T-helper 2 cell treated with Interferon-gamma antibody and Interleukin-4, amounts not matched to agents 5 μg/mL and 100 μg/mL, for 36 hours (primary cell): ENCODE measurements at places on chromosomes 16 and 17.

DNA sequence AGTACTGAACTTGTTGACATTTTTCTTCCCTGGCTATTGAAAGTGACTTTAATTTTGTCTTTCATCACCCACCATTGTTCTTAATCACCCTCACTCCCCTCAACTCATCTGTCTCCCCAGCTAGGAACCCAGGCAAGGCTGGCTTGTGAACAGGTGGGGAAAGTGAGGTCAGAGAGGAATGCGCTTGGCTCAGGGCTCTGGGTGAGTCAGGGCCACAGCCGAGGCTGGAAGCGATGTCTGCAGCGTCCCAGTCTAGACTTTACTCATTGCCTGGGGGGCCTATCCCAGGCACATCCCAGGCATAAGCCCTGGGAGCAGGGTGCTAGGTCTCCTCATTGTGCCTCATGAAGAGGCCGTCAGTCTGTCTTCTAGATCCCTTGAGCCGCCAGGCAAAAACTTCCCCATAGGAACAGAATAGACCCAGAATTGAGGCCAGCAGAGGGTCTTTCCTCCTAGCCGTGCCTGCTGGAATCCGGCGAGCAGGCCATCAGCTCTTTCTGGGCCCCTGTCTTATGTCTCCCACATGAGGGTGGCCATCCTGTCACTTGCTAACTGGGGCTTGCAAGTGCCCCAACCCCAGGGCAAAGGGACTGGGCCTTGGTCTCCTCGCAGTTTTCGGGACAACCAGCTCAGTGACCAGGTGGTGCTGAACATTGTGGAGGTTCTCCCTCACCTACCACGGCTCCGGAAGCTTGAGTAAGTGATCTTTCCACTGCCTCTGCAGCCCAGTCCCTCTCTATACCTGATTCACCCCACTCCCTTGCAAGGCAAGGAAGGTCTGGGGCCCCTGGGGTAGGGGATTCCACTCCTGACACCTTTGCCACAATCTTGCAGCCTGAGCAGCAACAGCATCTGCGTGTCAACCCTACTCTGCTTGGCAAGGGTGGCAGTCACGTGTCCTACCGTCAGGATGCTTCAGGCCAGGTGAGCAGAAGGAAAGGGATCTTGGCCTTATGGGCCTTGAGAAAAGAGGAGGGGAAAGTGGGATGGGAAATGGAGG is 40.1 kb downstream of the NLRC5 start:
- peak overlapping the region; percentile 46 for H3K27ac ChIP-seq
- H3K4me1 ChIP-seq, result peaks cover 23% of the 10 kb centered on the region
- DNase-seq, result no peak
- H3K4me3 ChIP-seq, result no peak overlapping the region
- no peaks in the 10 kb centered on the region for H3K27me3 ChIP-seq

DNA sequence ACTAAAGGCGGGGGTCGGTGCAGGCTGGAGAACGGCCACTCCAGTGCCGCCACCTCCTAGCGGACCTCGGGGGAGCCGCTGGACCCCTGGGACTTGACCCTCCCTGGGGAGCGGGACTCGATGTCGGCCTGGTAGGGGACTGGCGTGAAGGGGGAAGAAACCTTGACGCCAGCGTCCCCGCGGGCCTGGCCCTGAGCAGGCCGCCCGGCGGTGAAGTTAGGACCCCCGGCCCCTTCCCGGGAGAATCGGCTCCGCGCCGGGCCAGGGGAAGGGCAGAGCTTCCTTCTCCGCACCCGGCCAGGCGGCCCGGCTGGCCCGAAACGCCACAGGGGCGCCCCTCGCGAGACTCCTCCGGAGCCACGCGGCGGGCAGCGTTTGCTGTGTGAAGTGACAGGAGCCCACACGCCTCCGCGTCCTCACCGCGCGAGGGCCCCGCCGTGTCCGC is 389 bp downstream of the DUS1L start:
- DNase-seq, result no peak
- peak overlapping the region; percentile 26 for H3K27ac ChIP-seq
- H3K4me1 ChIP-seq, result peaks cover 1% of the 10 kb centered on the region
- peak overlapping the region; percentile 69 for H3K4me3 ChIP-seq
- peaks cover 3% of the 10 kb centered on the region for H3K36me3 ChIP-seq
- H3K27me3 ChIP-seq, result no peaks in the 10 kb centered on the region

DNA sequence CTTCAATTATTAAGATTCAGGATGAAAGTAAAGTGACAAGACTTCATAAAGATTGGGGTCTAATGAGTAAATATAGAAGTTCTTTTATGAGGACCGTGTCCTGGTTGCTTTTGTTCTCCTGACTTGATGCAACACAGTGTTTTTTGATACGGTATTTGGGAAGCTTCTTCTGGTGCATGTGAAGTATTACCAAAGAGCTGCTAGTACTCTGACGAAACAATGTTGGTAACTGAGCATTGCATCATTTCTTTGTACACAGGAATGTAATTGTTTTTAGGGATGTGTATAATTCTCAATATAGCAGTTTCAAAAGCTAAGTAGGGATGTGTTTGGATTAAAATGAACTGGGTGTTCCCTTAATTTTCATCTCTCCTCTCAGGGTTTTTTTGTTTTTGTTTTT is 15.9 kb downstream of the KPNB1 start:
- DNase-seq, result no peak
- peak overlapping the region; percentile 60 for H3K27ac ChIP-seq
- peaks cover 79% of the 10 kb centered on the region for H3K36me3 ChIP-seq

DNA sequence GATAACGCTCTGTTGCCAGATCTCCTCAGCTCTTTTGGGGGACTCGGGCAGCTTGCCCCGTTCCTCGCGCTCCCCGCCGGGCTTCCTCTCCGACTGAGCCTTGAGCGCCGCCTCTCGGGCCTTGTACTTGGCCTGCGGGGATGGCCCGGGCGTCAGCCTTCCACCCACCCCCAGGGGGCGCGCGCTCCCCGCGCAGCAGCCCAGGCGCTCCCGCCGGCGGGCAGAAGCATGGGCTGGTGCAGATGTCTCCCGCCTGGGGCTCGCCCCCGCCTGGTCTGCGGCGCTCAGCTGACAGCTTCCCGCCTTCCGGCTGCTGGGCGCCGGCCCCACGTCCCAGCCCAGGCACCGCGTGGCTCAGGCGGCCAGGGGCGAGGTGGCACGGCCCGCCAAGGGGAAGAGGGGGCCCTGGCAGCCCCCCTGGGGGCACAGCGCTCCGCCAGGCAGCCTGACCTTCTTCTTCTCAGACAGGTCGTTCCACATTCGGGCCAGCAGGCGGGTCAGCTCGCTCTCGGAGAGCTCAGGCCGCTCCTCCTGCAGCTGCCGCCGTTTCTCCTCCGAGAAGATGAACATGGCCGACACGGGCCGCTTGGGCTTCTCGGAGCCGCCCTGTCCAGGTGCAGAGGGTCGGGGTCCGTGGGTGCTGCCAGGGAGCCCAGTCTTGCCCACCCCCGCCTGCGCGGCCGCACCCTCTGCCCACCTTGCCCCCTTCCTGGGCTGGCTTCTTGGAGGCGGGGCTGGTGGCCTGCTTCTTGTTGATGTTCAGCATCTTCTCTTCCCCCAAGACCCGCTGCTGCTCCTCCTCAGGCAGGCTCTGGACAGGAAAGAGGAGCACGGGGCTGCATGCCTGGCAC is 8.9 kb downstream of the UBTF start:
- peak; percentile 93 for DNase-seq
- no peaks in the 10 kb centered on the region for H3K27me3 ChIP-seq
- H3K4me3 ChIP-seq, result peak overlapping the region; percentile 75
- H3K36me3 ChIP-seq, result peaks cover 75% of the 10 kb centered on the region
- H3K27ac ChIP-seq, result peak overlapping the region; percentile 77
- peaks cover 23% of the 10 kb centered on the region for H3K4me1 ChIP-seq

GRCh38 chr17:10518271-10519037 is at the start of gene MYH1:
MYH1 (minus strand) TSS chr17:10518542; CDS start chr17:10516642, 1,900 bp downstream.
- H3K36me3 ChIP-seq, result no peaks in the 10 kb centered on the region
- H3K4me3 ChIP-seq, result no peak within 1 kb of the TSS
- H3K4me1 ChIP-seq, result no peaks in the 10 kb centered on the region
- no peak within 1 kb of the TSS for H3K27ac ChIP-seq
- no peak for DNase-seq
- H3K27me3 ChIP-seq, result no peaks in the 10 kb centered on the region

- H3K36me3 ChIP-seq, result peaks cover 33% of the 10 kb centered on the region
- no peak overlapping the region for H3K4me3 ChIP-seq
- H3K27ac ChIP-seq, result no peak overlapping the region
- H3K27me3 ChIP-seq, result no peaks in the 10 kb centered on the region
- no peak for DNase-seq
- H3K4me1 ChIP-seq, result no peaks in the 10 kb centered on the region
Observed at GRCh38 chr16:53257001-53257400, 177.3 kb upstream of the RBL2 start.

DNA sequence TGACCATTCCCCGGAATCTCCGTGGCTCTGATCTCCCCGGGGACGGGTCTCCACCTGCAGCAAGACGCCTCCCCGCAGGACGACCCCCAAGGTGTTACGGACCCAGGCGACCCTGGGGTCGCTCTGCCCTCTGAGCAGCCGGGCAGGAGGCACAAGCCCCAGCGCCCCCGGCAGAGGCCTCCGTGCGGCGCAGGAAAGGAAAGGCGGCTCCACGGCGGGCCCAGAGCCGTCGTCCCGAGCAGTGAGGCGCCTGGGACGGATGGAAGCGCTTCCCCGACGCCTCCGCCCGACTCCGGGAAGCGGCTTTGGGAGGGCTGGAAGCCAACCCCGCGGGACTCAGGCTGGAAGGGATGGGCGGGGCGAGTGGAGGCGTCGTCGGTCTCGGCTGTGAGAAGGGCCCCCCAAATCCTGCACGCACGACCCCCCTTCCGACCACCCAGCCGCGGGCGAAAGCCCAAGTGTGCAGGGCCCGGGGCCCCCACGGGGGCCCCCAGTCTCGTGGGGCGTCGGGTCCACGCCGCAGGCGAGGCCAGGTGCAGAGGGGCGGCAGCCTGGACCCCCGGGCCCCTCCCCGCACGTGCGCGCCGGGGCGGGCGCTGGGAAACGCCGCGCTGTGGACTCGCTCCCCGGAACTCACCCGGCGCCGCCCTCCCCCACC is 32.7 kb upstream of the RPH3AL start:
- DNase-seq, result no peak
- no peak overlapping the region for H3K27ac ChIP-seq
- H3K4me3 ChIP-seq, result no peak overlapping the region
- H3K4me1 ChIP-seq, result peaks cover 5% of the 10 kb centered on the region

DNA sequence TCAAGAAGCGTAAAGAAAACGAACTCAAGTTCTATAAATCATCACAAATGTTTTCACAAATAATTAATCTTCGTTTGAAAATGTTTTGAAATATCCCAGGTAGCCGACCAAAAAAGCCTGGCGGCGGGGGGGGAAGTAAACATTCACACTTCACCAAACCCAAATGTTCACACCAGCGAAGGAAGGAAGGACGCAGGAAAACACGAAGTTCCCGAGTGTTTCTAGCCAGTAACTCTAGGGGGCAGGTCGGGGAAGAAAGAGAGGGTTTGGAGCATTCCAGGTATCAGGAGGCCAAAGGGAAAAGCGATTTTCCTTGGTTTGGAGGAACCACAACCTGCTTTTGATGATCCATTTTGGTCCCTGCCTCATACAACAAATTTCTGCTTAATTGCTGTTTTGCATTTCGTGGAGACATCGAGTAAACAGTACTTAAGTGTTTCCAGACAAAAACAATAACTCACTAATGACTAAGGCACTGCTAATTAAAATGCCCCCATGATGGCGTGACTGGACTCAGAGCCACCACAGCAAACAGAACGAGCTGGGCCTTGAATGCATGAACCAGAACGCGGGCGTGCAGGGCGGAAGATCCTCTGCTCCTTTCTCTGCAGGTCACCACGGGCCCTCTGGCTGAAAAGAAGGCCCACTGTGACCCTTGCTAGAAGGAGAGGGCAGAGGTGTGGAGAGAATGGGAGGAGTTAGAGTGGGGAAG is 16.6 kb downstream of the ZFHX3 start:
- H3K27me3 ChIP-seq, result peaks cover 24% of the 10 kb centered on the region
- H3K27ac ChIP-seq, result no peak overlapping the region
- no peak for DNase-seq
- peaks cover 3% of the 10 kb centered on the region for H3K4me1 ChIP-seq
- no peak overlapping the region for H3K4me3 ChIP-seq
- no peaks in the 10 kb centered on the region for H3K36me3 ChIP-seq

GRCh38 chr17:74080656-74081582 is 122.6 kb upstream of the RPL38 start:
- no peak overlapping the region for H3K27ac ChIP-seq
- no peak overlapping the region for H3K4me3 ChIP-seq
- H3K36me3 ChIP-seq, result no peaks in the 10 kb centered on the region
- no peak for DNase-seq

DNA sequence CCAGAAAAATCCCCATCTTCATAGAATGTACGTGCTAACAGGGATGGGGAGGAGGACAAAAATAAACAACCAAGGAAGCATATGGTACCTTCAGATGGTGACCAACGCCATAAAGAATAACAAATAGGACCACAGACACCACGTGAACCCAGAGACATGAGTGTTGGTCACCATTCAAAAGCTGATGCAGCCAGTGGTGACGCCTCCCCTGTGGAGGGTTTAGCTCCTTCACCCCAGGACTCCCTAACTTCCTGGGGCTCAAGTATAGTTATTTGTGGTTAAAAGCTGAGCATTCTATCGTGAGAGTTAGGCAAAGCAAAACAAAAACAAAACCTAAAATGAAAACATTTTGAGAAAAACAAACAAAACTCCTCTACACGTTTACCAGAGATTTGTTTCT is 184.7 kb downstream of the SOX9 start:
- no peak for DNase-seq
- no peaks in the 10 kb centered on the region for H3K36me3 ChIP-seq
- H3K27ac ChIP-seq, result no peak overlapping the region
- H3K27me3 ChIP-seq, result no peaks in the 10 kb centered on the region

DNA sequence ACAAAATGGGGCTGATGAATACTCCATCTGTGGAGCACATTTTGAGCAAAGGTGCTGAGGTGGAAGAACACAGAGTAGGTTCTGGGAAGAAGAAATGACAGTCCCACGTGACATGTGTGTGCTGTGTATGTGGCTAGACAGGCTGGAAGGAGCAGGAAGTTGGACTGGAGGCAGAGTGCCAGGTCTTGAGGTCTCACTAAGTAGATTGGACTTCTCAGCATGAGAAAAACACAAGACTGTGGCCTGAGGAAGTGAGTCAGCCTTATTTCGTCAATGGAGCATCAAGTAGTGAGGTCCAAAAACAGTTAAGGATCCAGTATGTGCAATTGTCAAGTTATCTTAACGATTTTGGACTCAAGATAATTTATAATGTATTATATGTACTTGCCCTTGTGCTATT is 736.5 kb downstream of the KCNJ2 start:
- H3K4me3 ChIP-seq, result no peak overlapping the region
- no peaks in the 10 kb centered on the region for H3K27me3 ChIP-seq
- H3K27ac ChIP-seq, result no peak overlapping the region
- no peak for DNase-seq
- no peaks in the 10 kb centered on the region for H3K36me3 ChIP-seq

DNA sequence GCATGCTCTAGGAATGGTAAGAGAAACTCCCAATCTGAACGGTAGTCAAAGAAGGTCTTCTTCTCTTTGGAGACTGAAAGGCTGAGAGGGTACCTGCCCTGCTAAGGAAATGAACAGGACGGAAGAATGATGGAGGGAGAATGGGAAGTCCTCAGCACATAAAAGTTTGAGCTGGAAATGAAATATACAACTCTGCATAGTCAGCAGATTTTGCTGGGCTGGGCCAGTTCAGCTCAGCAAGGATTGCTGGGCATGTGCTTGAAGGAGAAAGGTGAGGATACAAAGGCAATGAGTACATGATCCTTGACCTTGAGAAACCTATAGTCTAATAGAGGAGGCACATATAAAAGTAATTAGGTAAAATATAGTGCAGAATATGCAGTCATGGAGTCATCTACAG is 669.3 kb downstream of the MAF start:
- no peaks in the 10 kb centered on the region for H3K4me1 ChIP-seq
- DNase-seq, result no peak
- no peak overlapping the region for H3K27ac ChIP-seq
- H3K27me3 ChIP-seq, result no peaks in the 10 kb centered on the region
- H3K36me3 ChIP-seq, result no peaks in the 10 kb centered on the region
- H3K4me3 ChIP-seq, result no peak overlapping the region
